ENCODE measurements at places on chromosomes 5 and 9. TPM values are rescaled to one million over a fixed set of nuclear protein-coding genes. Genes with fewer than 3 reads are reported as not detected.

DHX29 gene
- 11.3 TPM for total RNA-seq

DNA sequence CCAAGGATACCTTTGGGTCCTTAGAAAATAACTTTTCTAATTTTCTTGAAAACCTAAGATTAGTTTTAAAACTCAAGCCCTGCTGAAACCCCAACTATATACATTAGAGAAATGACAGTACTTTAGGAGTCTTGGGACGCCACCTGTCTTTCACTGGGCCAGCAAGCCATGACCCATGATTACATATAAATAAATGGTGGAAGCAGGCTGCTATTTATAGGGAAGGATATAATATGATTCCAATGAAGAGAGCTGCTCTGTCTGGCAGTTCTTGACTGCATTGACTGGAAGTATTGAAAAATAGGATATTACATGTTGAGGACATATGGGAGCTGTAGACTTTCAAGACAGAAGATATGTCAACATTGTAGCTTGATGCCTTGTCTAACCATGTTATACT lies 7.3 kb downstream of the JMY start:
- no peak for DNase-seq
- no peak overlapping the region for H3K27ac ChIP-seq
- H3K36me3 ChIP-seq, result no peaks in the 10 kb centered on the region

DNA sequence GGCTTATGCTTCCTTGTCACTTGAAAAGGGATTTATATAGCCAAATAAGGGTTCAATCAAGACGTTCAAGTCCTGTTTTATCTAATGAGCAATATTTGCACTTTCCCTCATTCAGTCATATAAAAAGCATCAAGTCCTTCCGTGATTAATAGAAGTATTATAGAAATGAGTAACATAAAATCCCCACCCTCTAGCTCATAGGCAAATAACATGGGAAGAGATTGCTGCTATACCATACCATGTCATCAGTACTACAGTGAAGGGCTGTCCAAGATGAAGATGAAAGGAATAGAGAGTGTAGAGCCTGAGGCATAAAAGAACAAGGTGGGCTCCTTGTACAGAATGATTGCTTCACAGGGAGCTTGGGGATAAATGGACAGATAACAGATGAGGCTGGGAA lies 20.4 kb upstream of the PAPPA start:
- H3K4me1 ChIP-seq, result no peaks in the 10 kb centered on the region
- no peaks in the 10 kb centered on the region for H3K36me3 ChIP-seq

KDM4C gene
- total RNA-seq, result 12.7 TPM

Measured in ascending aorta (tissue), 2 donors.